Thoracic aorta (tissue), 2 donors: ENCODE measurements at places on chromosomes 16 and 17.

GRCh38 chr17:81867170-81867990 is 3.8 kb downstream of the ARHGDIA start:
- DNase-seq: no peak

DNA sequence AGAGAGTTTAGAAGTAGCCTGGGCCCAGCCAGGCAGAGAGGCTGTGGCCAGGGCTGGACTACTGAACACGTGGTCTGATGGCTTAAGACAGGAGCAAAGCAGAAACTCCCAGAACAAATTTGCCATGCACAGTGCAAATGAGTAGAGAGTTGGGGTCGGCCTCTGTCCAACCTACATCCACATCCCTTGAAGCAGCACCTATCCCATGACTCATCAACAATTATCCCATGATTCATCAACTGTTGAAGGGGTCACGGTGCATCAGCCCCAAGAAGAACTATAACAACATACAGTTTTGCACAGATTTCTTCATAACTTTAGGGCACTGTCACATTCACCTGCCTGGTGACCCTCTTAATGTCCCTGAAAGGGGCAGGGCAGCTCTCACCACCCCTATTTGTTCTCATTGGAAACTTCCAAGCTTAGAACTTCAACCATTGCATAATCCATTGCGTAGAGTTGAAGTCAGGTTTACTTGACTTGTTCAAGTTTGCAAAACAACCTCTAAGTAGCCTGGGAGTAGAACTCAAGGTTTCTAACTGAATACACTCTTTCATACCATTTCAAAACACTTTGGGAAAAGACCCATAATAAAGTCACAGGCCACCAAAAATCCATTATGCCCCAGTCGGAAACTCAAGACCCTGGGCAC is 235.2 kb upstream of the CDH5 start:
- DNase-seq: no peak

DNA sequence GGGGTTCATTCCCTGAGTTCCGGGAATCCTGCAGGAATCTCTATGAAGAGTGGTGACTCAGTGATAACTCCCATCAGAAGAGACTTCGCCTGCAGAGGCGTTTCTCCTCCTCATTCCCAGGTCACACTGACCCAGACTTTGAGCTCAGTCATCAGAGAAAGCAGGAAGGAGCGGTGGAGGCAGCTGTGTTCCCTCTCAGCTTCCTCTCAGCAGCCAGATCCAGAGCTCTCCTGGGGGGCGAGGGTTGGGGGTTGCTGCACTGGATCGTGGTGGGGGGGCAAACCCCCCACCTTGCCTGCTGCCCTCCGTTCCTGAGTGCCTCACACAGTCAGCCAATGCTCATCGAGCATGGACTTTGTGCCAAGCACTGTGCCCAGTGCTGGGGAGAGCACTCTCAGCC is 271.2 kb downstream of the CBLN1 start:
- DNase-seq: no peak

- DNase-seq: peak; percentile 31
These were observed 14.7 kb downstream of the KCTD19 start for GRCh38 chr16:67311607-67312488.

DNA sequence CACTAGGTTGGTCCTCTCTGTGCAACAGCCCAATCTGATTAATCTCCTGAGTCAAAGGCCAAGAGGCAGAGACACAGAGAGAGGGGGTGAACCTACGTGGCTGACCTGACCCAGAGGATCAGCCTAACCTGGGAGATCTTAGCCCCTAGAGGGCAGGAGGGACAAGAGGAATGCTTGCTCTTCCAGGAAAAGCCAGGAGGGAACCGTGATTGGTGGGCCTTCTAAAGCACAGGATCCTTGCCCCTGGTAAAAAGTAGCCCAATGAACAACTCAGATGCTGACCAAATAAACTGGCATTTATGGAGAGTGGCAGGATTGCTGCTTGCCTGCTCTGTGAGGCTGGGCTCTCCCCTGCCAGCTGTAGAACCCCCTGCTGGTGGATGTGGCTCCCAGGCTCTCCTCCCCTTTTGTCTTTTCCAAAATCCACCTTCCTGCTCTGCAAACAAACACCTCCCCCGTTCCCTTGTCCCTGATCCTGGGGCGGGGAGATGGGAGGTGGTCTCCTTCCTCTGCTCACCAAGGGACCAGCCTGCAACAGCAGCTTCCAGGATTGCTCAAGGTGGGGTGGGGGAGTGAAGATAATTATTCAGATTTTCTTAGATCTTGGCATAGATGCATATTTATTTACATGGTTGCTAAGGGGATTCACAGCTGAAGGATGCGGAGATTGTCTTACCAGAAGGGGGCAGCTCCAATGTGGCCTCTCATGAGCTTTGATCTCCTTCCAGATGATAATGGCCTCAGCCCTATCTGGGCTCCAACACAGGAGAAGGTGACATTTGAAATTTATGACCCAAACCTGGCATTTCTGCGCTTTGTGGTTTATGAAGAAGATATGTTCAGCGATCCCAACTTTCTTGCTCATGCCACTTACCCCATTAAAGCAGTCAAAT is 71.9 kb downstream of the SDR42E1 start:
- no peak for DNase-seq

DNA sequence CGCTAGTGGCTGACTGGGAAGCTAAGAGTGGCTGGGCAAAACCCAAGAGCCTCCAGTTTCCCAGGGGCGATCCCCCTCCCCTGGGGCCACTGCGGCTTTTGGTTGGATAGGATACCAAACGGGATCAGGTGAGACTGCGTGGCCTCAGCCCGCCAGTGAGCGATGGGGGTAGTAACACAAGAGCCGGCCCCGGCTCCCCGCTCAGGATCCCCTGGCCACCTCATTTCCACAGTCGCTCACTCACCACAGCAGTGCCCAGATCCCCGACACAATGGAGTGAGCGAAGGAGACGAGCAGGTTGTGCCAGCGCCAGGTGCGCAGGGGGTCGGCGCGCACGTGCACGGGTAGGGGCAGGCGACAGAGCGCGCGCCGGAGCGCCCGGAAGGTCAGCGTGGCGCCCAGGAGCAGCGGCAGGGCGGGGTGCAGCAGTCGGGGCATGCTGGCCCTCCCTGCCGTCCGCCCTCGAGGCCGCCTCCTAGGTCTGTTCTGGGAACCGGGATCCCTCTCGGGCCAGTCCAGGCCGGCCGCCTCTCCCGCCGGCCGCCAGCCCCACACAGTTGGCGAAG is 290 bp downstream of the TLCD1 start:
- DNase-seq: no peak

DNA sequence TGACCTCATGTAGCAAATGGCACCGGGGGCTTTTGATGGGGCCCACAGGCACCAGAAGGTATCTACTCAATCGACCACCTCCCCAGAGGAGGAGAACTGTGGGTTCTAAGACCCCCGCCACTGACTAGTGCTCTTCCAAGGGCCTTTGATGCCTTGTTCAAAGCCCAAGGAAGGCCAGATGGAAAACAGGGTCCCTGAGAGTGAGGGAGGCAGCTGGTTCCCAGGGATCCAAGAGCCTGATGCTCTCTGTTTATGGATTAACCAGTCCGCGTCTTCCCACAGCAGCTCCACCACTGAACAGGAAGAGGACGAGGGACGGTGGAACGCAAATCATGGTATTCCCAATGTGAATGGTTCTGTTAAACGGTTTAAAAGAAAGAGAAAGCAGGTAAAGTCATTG is 7.6 kb downstream of the PHB1 start:
- DNase-seq: no peak

- DNase-seq: no peak
These were observed 15.2 kb downstream of the CASKIN1 start for GRCh38 chr16:2180962-2181923.

DNA sequence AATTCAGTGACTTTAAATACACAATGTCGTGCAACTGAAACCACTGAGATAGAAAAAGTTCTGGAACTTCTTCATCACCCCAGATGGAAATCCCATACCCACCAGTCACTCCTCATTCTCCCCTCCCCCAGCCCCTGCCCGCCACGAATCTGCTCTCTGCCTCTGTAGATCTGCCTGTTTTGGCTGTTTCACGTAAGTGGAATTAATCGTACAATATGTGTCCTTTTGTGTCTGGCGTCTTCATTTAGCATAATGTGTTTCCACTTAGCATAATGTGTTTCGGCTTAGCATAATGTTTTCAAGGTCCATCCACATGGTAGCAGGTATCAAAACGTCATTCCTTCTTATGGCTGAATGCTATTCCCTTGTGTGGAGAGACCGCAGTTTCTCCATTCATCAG is 3.5 kb upstream of the SPPL2C start:
- no peak for DNase-seq

GRCh38 chr17:13981881-13982280 is 87.4 kb upstream of the COX10 start:
- DNase-seq: no peak

DNA sequence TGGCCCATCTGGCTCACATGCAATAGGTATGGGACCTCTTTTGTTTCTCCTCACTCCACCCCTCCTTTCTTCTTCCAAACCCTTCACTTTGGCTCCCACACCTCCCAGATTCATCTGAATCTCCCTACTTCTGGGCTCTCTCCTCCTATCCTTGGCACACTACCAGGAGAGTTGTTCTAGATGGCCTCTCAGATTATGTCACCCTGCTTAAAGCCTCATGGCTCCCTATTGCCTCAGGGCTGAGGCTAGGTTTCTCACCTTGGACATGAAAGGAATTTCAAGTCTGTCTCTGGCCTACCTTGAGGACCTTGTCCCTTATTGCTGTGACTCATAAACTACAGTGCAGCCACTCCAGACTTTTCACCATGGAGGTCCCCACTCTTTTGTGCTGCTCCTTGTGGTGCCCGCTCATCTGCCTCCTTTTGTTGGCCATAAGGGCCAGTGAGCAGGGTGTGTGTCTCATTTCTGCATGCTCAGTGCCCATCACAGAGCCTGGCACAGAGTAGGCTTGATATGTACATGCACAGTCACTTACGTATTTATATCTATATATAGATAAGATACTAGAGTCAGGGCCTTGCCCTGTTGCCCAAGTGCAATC is 1.0 kb upstream of the MFAP4 start:
- DNase-seq: no peak

DNA sequence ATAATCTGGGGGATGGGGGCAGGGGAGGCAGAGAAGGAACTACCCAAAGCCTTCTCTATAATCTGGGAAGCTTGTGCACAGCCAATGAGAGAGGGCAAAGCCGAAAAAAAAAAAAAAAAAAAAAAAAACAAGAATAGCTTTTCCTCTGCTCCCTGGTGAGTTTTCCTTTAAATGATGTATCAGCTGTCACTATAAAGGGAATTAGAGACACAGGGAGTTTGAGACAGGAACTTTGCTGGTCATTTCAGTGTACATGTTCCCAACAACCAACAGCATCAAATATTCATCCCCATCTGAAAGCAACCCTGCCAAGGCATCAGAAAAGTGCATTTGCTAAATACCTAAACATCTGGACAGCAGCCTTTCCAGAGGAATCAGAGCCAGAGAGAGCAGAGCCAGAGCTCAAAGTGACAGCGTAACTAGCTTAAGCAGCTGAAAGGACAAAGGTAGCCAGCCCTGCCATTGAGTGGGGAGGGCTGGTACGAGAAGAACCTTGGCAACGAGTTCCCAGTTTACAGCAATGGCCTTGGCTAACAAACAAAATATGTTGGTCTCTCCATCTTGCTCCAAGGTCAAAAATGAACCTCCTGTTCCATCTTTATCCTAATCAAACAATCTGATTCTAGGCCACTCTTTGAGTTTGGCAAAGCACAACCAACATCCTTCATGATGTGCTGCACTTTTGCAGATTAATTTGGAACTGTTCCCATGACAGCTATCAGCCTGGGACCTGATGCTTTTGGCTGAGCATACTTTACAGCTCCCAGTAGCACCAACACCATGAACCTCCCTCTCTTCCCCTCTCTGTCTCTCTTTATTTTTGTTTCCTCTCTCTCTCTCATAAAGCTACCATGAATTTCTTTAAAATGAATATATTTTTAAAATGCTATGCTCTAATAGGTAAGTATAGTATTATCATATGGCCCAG is 143.7 kb upstream of the GNAO1 start:
- no peak for DNase-seq

DNA sequence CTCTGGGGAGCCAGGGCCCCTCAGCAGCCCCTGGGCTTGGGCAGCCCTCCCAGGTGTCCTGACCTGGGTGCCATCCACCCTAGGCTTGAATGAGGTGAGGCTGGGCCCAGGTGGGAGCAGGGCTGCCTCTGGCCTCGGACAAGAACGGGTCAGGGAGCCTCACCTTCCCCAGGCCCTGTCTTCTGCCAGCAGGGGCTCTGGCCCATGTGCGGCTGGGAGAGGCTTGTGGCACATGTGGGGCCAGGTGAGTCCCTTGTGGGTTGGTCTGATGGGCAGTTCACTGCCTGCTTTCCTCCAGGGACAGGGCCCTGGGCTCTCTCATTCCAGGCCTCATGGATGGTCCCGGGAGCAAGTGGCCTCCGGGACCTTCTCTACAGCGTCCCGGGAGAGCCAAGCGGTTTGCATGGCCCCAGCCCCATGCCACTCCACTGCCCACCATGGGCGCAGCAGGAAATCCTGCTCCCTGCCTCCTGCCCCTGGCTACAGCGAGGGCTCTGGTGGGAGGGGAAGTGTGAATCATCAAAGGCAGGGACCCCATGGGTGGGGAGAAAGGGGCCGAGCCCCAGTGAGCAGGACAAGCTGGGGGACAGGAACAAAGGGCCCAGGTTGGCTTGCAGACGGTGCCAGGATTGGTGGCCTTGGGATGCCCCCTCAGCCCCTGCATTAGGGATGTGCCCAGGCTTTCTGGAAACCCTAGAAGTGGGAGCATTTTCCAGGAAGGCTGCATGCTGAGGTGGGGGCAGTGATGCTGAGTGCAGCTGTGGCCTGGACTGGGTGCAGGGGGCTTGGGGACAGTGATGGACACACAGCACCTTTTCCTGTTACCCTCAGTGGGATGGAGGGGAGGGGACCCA is 12.2 kb downstream of the VASN start:
- no peak for DNase-seq

GRCh38 chr16:10001258-10001775 is 180.9 kb downstream of the GRIN2A start:
- no peak for DNase-seq

- DNase-seq: no peak
These were observed 8.5 kb downstream of the CHTF8 start for GRCh38 chr16:69123910-69124309.

DNA sequence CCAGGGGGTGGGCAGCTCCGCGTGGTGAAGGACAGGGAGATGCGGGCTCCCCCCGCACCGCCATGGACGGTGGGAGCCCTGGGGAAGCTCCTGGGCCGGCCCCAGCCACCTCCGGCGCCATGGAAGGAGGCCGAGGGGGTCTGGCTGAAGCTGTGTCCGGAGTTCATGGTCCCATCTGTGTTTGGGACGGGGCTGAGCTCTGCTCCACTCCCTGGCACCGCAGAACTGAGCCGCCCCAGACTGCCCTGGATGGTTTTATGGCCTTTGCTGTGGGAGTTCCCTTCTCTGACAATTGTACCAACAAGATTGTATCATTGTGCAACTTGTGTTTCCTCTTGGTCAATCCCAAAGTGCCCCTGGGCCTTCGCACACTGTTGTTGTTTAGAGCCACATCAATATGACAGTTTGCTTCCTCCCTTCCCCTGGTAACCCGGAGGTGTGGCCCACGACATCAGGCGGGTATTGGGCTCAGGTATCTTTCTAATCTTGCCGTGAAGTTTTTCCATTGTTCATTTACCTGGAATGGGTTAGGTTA is 942 bp downstream of the KRT23 start:
- DNase-seq: no peak

DNA sequence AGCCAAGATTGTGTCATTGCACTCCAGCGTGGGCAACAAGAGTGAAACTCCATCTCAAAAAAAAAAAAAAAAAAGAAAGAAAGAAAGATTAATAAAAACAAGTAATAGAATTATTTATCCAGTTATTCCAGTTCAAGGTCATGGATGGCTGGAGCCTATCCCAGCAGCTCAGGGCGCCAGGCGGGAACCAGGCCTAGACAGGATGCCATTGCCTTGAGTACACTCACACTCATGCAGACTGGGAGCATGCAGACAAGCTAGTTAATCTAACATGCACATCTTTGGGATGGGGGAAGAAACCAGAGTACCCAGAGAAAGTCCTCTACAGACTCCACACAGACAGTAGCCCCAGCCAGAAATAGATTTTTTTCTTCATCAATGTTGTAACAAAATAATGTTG is 17.9 kb downstream of the PDP2 start:
- peak; percentile 60 for DNase-seq
